ENCODE measurements at places on chromosomes 4 and X.
A peak's percentile ranks its signal among the peaks of the same experiment; 100 is the strongest.

- DNase-seq: no peak
Measured at GRCh38 chr4:151231915-151232595, 44.9 kb upstream of the PRSS48 start.

- no peak for DNase-seq
Measured at GRCh38 chr4:8545439-8545765, 34.8 kb upstream of the GPR78 start.

DNA sequence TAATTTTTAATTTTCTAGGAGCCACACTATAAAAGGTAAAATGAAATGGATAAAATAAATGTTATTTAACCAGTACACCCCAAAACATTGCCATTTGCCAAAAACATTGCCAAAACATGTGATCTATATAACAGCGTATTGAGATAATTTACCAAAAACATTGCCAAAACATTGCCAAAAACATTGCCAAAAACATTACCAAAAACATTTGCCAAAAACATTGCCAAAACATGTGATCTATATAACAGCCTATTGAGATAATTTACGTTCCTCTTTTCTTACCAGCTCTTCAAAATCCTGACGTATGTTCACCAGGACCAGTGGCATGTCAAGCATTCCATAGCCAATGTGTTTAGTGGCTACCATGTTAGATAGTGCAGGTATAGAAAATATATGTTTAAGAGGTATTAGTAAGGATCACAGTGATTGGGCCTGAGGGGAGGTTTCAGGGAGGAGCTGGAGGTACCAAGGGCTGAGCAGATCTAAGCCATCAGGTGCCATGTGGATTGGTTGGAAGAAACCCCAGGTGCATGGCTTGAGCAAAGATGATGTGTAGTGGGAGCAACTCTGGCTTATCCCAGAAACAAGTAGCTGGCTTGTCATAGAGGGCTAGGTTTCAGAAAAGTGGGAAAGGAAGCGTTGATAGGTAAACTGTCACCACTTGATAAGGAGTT lies 42.6 kb downstream of the RAPGEF2 start:
- DNase-seq: no peak

GRCh38 chrX:46621572-46621971 lies 48.0 kb downstream of the CHST7 start:
- DNase-seq: no peak

DNA sequence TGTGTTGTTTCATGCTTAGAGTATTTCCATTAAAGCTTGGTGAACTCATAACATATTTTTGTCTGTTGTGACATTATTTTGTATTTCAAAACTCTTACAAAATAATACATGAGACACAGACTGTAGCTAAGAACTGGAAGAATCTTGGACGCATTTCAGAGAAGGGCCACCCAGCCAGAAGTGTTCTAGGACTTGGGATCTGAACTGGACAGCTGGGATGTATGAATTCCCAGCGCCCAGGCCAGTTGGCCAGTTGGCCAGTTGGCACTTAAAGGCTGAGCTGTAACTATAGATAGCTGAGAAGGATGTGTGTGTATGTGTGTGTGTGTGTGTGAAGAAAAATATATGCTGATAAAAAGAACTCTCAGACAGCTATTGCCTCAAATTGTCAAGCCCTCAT lies 193.4 kb upstream of the GPR101 start:
- no peak for DNase-seq

GRCh38 chr4:38717604-38718003 lies 53.6 kb downstream of the KLF3 start:
- peak; percentile 55 for DNase-seq

DNA sequence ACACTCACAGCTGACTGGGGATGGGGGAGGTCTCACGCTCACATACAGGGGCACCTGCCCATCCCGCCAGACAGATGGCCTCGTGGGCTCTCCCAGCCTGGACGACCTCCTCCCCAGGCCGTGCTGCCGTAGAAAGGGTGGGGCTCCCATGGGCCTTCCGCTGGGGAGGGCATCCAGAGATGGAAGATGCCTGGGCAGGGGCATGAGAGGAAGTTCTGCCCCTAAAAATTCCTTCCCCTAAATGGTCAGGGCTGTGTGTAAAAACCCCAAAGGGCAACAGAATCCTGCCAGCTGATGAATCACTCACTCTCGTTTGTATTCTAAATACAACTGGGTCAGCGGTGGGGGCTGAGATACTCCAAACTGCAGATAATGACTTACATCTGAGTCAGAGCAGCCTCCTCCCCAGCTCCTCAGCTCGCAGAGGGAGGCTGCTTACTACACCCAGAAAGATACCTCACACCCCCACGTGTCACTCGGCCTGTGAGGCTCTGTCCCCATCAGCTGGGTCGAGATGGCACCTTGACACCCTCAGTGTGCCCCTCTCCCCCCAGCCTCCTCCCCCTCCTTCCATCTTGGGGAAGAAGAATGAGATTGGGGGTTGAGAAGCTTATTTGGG lies 10.1 kb downstream of the WDR1 start:
- DNase-seq: peak; percentile 97

GRCh38 chr4:61431131-61431530 lies 231.0 kb downstream of the ADGRL3 start:
- DNase-seq: no peak

DNA sequence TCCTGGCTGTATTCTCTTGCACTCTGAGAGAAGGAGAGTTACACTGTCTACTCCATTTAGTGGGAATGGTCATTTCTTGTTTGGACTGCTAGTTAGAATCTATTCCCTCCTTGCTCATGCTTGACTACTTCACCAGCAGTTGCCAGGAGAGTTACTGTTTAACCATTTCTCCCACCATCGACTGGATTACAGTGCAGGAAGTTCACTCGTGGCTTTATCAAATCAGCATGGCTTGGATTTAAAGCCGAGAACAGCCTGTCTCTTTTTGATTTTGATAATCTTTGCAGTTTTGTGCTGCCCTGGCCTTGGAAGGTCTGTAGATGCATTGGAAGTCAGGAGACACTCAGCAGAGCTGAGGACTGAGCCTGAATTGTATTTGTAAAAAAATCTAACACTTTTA lies 3.2 kb downstream of the GBA3 start:
- DNase-seq: no peak

DNA sequence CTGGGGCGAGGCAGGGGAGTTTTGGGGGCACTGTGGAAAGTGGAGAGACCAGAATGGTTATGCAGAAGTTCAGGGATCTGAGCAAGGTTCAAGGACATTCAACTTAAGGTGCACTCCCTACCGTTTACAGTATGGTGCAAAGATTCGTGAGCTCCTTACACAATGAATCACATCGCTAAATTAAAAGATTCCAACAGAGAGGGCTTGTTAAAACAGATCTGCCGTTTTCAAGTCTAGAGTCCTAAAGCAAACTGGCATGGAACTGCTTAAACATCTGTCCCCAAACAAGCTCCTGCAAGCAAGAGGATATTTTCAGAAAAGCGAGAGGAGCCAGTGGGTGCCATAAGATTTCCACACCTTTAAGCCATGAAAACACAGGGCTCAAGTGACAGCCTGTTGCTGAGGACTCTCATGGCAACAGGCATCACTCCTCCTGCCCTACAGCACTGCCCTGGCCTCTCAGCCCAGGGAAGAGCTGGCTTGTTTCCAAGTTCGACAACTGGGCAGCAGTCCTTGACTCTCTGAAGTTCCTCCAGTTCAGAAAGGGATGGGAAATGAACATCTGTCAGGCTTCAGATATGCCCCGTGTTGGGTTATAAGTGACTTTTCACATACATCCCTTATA lies 10.0 kb downstream of the FAM184B start:
- no peak for DNase-seq

GRCh38 chr4:75685546-75686189 lies 12.5 kb upstream of the G3BP2 start:
- no peak for DNase-seq

GRCh38 chr4:16838226-16838875 lies 60.1 kb downstream of the LDB2 start:
- DNase-seq: no peak

DNA sequence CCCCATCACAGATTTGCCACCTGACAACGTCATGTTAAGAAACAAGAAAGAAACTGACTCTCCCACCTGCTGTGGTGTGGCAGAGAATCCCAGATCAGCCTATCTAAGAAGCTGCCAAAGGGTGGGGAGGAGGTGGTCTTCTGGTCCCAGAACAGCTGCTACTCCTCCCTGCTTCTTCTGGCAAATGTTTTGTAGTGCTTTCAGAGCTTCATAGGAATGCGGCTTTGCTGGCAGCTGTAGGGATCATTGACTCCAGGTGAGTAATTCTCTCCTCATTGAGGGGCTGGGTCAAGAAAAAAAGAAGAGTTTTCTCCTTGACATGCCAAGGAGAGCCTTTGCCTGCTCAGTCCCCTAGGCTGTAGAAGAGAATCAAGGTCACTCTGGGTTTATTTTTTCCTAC lies 23.3 kb downstream of the NRK start:
- no peak for DNase-seq

DNA sequence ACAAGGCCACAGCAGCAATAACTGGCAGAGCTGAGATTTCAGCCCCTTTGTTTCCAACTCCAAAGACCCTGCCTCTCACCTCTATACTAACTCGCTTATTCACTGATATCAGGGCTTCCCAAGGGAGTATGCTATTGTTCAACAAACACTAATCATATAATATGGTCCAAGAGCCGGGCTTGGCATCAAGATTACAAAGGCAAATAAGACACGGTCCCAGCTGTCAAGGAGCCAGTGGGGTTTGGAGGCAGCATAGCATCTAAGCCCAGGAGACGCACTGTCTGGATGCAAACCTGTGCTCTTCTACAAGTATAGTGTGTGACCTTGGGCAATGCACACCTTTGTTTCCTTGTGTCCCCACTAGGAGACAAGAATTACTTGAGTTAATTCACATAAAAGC lies 28.7 kb downstream of the PAPSS1 start:
- DNase-seq: no peak

DNA sequence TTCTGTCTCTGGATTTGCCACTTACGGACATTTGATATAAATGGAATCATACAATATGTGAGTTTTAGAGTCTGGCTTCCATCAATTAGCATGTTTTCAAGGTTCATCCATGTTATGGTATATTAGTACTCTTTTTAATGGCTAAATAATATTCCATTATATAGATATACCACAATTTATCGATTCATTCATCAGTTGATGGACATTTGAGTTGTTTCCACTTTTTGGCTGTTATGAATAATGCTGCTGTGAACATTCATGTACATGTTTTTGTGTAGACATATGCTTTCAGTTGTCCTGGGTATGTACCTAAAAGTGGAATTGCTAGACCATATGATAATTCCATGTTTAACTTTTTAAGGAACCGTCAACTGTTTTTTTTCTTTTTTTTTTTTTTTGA lies 61.2 kb upstream of the MND1 start:
- no peak for DNase-seq

DNA sequence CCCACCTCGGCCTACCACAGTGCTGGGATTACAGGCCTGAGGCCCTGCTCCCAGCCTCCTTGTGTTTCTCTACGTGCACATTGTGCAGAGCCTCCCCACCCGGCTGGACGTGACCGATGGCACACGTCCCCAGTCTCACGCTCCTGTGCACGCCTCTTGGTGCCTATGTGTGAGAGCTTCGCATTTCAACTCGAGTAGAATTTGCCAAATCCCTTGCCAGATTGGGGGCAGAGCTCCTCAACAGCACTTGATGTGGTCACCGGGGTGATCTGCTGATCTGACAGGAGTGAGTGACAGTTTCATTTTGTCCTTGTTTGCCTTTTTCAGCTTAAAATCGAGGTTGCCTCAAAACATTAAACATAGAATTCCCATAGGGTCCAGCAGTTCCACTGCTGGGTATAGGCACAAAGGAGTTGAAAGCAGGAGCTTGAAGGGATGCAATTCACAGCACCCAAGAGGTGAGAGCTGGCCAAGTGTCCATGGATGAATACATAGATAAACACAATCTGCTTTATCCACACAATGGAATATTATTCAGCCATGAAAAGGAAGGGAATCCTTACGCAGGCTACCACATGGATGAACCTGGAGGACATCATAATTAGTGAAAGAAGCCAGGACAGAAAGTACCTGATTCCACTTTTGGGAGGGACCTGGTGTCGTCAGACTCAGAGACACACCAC lies 17.6 kb downstream of the TMEM187 start:
- DNase-seq: no peak

- DNase-seq: peak; percentile 10
Measured at GRCh38 chrX:102652031-102652688, 877 bp downstream of the GPRASP1 start.

- DNase-seq: no peak
Measured at GRCh38 chr4:137226900-137227299, 305.4 kb downstream of the PCDH18 start.

- no peak for DNase-seq
Measured at GRCh38 chrX:70386235-70386634, 36.9 kb upstream of the GDPD2 start.

DNA sequence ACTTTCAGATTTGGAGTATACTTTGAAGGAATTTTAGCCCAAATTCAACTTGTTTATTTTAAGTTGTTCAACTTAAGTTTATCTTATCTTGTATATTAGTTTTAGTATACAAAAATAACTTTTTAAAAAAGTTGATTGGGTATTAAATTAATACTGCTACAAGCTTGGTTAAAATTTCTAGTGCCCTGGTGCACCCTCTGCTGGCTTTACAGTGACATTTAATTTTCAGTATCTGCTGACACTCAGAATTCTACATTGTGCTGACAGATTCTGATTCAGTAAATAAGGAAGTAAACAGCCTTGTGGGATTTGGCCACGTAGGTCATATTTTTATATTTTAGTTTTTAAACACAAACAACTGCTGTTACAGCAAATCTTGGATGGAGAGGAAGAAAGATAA lies 2.9 kb downstream of the EDA start:
- no peak for DNase-seq

DNA sequence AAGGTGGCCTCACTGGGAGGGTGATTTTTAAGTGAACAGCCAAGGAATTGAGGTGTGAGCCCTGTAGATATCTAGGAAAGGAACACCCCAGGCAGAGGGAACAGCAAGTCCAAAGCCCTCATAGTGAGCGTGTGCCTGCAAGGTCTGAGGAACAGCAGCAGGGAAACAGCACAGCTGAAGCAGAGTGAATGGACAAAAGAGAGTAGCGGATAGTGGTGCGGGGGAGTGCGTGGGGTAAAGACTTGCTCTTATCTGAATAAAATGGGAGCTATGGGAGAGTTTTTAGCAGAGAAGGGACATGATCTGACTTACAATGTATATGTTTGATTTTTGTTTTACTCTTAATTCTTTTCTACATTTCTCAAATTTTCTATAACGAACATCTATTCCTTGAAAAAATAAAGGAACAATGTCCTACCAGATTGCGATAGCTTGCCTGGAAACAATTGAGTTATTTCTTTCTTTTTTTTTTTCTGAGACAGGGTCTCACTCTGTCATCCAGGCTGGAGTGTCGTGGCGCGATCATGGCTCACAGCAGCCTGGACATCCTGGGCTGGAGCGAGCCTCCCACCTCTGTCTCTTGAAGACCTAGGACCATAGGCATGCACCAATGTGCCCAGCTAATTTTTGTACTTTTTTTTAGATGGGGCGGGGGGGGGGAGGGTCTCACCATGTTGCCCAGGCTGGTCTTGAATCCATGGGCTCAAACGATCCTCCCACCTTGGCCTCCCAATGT lies 19.5 kb upstream of the HADH start:
- no peak for DNase-seq

GRCh38 chr4:26484032-26484515 lies 6.2 kb downstream of the CCKAR start:
- DNase-seq: peak; percentile 21

GRCh38 chr4:41216294-41217019 lies 2.1 kb upstream of the APBB2 start:
- DNase-seq: peak; percentile 88

- no peak for DNase-seq
Measured at GRCh38 chr4:98289375-98289774, 28.2 kb downstream of the RAP1GDS1 start.

- DNase-seq: no peak
Measured at GRCh38 chrX:150766351-150767044, 73.3 kb downstream of the MTMR1 start.

- DNase-seq: peak; percentile 8
Measured at GRCh38 chrX:19990151-19990555, 708 bp downstream of the BCLAF3 start.

Data from AG08395 (cell line).